Urothelium cell line (cell line): ENCODE measurements at places on chromosomes 16 and 17.

GRCh38 chr16:25060920-25061319 lies 45.8 kb upstream of the ARHGAP17 start:
- no peak for DNase-seq

- no peak for DNase-seq
Observed at GRCh38 chr16:8295513-8296237, 294.6 kb downstream of the TMEM114 start.

GRCh38 chr17:21131137-21131536 lies 4.4 kb downstream of the DHRS7B start:
- no peak for DNase-seq

- no peak for DNase-seq
Observed at GRCh38 chr16:13931845-13932244, 11.9 kb downstream of the ERCC4 start.

DNA sequence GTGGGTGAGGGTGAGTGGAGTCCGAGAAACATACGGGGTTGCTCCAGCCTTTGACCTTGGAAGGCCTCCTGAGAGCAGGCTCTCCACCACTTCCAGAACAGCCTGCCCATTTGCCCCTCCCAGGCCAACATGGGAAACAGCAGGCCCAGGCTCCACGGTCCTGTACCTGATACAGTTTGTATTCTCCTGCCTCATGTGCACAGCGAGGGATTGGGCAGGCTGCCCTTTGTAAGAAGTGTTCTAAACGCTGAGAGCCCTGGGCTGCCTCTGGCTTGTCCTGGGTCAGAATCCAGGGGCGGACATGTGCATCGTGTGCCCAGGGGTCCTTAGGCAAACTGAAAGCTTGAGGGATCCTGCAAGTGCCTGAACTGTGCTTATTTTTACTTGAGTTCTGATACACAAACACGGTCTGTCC lies 3.4 kb upstream of the CBX2 start:
- DNase-seq = no peak

- peak; percentile 38 for DNase-seq
Observed at GRCh38 chr17:6556121-6557039, at the start of gene PITPNM3. PITPNM3 (minus strand) TSS chr17:6556555; CDS start chr17:6556406, 149 bp downstream.

DNA sequence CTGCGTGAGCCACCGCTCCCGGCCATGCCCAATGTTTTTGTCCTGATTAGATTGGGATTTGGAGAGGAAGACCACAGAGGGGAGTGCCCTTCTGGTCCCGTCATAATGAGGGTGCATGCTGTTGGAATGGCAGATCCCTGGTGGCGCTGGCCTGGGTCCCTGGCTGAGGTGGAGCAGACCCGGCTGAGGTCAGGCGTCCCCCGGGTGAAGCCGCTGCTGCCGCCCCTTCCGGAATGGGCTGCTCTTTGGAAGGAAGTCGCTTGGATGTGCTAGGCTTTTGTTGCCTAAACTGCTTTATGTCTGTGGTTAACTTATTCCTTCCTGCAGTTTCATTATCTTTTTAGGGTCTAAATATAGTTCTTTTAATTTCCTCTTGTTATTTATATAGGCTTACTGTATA lies 120.3 kb upstream of the CHMP6 start:
- no peak for DNase-seq

DNA sequence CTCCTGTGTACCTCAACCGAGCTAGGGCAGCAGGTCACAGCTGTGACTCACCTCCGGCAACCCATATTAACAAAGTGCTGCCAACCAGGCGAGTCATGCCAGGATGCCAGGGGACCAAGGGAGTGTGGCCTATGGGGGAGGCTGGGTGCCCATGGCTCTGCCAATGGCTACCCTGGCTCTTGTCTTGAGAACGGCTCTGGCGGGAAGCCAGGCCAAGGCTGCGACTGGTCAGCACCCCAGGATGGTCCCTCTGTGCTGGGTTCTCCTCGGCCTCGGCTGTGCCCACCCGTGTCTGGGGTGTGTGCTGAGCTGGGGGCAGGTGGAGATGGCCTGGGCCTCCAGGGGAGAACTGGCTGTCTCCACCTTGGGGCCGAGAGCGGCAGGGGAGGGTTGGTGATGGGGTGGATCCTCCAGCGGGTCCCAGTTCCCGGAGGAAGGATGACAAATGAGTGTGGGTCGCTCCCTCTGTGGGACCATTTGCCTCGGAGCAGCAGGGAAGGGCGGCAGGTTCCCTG lies 75.8 kb downstream of the MRC2 start:
- DNase-seq = peak; percentile 80

DNA sequence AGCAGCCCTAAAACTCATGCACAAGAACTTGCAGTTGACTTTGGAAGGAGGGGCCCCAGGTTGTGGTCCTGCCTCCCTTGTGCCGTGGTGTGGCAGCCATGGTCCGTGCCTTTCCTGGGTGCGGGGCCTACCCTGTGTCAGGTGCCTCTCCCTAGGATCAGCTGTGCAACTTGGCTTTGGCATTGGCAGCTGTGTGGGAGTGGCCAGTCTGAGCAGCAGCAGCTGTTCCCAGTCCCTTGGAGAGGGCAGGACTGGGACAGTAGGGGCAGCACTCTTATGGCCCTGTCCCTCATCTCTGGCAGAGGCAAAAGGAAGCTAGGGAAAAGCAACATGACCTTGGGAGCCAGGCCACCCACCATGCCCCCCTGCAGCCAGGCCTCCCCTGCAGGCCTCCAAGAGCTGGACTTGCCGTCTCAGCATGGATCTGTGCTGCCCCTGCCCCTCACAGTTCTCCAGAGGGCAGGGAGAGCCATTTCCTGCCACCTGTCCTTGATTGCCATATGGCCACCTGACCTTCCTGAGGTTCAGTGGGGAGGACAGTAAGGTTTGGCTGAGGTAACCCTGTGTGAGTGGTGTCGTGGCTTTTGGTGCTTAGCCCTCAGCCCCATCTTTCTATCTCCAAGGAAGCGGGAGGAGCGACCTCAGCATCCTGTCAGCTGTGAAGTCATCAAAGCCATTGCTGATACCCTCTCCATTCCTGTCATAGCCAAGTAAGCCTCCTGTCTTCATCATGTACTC lies 15.5 kb upstream of the NFATC3 start:
- no peak for DNase-seq

DNA sequence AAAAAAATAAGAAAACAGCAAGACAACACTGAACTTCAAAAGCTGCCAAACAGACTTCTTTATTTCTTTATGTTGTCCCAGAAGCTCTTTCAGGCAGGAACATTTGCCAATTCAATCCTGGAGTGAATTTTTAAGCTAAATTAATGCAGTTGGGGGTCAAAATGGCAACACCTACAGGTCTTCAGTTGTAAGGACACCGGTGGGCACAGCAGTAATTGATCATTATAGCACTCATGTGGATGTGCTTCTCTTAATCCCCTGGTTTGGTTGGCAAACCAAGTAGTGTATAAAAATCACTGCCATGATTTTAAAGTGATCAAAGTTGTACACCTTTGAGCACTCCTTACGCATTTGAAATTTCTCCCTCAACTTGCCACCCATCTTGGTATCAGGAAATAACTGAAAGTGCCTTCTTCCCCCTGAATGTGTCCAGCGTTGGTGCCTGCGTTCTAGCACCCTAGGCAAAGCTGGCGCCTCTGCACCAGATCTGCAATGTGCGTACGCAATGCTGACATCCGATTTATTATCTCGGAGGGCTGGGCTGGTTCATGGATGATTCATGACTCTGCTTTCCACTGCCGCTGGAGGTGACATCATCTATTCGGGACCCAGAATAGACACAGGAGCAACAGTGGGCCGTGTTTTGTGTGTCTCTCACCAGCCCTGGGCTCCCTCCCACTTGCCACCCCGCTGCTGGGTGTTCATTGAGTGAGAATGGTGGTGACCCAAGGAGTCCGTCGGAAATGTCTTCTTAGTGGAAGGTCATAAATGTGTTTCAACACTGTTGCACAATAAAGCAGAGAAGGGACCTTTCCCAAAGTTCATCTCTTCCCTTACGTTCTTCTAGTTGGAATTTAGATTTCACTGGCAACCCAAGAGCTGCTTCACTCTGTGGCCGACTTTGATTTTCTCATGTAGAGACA lies 203.4 kb downstream of the CCDC182 start:
- peak; percentile 97 for DNase-seq

DNA sequence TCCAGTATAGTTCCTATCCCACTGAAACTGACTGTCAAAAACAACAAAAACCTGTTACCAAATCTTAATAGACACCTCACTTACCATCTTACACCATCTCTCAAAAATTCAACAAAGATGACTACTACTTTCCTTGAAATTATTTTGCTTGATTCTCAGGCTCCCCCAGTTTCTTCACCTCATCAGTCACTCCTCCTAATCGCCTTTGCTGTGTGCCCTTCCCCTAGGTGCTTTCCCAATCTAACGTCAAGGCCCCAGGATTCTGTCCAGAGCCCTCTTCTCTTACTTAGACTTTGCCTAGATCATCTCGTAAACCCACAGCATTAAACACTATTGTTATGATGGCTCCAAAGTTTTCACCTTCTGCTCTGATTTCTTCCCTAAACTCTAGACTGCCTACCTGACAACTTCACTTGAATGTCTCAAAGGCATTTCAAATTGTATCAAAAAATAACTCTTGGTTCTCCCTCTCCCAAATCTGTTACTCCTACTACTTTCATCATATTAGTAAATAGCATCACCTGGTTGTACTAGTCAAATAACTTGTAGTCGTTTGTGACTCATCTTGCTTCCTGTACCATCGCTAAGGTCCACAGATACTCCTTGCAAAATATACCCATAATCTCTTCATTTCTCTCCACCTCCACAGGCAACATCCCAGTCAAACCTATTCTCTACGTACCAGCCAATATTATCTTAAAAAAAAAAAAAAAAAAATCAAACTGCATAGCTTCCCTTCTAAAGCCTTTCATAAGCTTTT lies 18.0 kb downstream of the C16orf87 start:
- no peak for DNase-seq

DNA sequence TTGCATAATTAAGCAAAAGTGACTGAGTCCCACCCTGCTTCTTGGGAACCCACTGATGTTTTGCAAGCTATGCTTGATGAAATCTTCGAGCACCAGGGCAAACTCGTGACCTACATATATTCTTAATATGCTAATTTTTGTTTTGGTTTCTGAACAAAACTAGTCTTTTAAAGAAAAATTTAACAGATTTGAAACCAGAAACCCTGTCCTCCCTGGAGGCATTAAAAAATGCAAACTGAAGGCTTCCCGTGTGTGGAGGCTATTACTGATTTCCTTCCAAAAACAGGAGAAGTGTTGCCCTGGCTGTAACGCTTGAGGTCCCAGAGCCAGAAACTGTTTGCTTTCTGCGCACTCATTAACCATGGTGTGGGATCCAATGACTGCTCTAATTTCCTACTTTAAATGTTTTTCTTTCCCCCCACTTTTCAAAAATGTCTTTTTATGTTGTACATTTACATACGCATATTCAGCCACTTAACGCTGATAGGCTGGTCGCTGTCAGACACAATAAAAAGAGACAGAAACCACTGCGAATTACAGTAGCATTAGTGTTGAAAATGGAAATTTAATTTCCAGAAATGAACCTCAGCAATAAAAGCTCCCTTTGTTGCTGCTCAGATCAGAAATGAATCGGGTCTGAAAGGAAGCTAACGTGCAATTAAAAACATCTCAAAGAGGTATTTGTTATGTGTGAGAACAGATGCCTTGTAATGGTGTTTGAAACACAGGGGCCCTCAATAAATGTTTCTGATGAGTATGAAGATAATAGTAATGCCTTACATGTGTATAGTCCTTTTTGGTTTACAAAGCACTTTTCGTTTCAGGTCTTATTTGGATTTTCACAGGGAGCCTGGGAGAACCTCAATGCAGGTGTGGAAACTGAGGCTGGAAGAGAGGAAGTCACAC lies 39.9 kb upstream of the IRX6 start:
- DNase-seq = no peak

DNA sequence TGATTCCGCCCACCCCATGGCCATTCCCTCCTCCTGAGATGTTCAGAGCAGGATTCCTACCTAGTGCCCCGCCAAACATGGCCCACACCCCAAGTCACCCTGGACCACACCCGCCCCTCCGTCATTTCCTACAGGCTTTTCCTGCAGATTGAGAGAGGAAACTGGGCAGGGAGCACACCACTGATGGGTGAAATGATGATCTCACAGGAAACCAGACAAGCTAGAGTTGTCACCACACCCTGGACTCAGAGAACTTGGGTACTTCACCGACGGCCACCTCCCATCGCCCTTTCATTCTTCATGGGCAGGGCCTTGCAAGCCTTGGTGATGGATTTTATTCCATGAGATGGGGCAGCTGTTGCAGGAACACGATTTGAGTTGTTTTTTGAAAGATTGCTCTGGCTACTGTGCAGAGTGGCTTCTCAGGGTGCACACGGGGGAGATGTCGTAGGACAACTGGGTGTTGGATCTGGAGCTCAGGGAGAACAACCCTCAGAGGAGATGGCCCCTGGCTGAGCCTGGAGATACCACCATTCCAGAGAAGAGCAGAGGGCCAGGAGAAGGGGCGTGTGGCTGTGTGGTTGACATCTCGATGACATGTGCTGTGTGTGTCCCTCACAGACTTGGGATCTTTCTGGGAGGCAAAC lies 7.4 kb upstream of the B9D1 start:
- no peak for DNase-seq

GRCh38 chr16:70788668-70789594 lies 12.0 kb downstream of the VAC14 start:
- DNase-seq = no peak

DNA sequence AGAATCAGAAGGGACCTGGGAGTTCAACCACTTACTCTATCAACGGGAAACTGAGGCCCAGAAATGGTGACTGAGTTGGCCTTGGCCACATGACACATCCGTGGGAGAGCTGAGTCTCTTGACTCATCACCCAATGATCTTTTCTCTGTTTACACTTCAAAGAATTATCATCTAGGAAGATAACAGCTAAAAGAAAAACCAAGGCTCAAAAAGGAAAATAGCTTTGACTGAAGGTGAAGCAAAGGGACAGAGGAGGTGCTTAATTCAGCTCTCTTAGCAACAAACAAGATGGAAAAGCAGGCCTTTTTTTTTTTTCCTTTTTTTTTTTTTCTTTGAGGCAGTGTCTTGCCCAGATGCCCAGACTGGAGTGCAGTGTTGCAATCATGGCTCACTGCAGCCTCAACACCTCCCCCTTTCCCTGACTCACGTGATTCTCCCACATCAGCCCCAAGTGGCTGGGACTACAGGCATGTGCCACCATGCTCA lies 16.7 kb downstream of the ERCC4 start:
- no peak for DNase-seq

DNA sequence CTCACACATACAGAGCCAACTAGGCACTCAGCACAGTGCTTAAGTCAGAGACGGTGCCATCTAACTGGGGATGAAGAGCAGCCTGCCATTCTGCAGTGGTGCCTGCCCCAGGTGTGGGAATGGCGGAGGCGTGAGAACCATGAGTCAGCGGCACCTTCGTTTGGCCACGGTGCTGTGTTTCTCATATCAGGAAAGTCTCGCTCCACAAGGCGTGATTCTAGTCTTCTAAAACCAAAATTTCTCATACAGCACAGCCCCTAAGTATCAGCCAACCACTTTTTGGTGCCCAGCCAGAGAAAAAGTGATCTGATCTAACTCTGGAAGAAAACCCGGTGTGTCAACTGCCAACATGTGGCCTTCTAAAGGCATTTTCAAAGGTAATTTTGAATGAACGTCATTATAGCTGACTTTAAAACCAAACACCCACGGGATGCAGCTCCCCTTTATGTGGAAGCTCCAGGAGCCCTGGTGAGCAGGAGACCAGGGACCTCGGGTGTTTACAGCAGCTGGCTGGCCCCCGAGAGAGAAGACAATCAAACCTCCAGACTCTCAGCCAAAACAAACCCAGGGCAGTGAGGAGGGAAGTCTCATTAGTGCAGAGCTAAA lies 54.6 kb downstream of the ABCC12 start:
- no peak for DNase-seq
